ENCODE measurements at places on chromosomes 7 and 10. TPM values are rescaled to one million over a fixed set of nuclear protein-coding genes. Genes with fewer than 3 reads are reported as not detected.

MMRN2 gene
- total RNA-seq: 30.8 TPM

GPR146 gene
- 49.4 TPM for total RNA-seq

LBX1 gene
- not detected for total RNA-seq

- H3K27me3 ChIP-seq: no peaks in the 10 kb centered on the region
- H3K27ac ChIP-seq: no peak overlapping the region
- peaks cover 26% of the 10 kb centered on the region for H3K4me1 ChIP-seq
- DNase-seq: peak; percentile 59
- H3K4me3 ChIP-seq: no peak overlapping the region
- no peaks in the 10 kb centered on the region for H3K36me3 ChIP-seq
Observed at GRCh38 chr10:34960983-34961382, 129.2 kb downstream of the CUL2 start.

- DNase-seq: no peak
- H3K4me1 ChIP-seq: no peaks in the 10 kb centered on the region
- no peaks in the 10 kb centered on the region for H3K27me3 ChIP-seq
- no peak overlapping the region for H3K27ac ChIP-seq
Observed at GRCh38 chr7:150311146-150311545, 12.0 kb upstream of the LRRC61 start.

DNA sequence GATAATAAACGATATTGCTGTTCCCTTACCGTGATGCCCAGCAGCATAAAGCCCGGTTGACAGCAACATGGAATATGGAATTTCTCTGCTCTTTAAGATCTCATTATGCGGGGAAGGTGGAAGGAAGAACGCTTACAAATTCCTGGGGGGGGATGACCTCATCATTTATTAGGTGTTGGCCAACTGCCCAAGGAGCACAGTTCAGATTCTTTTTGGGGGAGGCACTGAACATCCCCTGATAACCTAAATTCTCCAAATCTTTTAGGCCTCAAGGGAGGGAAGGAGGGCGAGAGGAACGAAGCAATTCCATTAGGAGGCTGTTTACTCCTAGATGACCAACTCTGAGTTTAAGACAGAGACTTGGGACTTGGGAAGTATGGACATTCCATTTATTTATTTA is 5.2 kb upstream of the COL26A1 start:
- no peaks in the 10 kb centered on the region for H3K36me3 ChIP-seq
- peaks cover 1% of the 10 kb centered on the region for H3K4me1 ChIP-seq
- H3K27ac ChIP-seq: no peak overlapping the region
- no peak for DNase-seq

ATE1 gene
- total RNA-seq: 53.7 TPM

DNA sequence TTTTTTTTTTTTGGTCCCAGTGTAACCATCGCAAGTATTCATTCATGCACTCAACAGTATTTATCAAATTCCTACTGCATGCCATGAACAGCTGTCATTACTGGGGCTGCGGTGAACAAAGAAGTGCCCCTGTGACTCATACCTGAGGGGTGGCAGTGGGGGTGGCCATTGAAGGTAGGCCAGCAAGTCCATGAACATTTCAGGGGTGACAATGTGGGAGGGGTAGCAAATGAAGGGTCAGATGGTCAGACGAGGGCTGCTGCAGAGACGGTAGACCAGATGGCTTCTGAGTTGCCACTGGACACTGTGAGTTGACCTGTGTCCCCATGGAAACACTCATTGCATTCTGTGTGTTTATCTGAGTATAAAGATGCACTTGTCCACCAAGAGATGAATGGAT is 92.5 kb upstream of the PITRM1 start:
- H3K36me3 ChIP-seq: no peaks in the 10 kb centered on the region
- H3K27me3 ChIP-seq: no peaks in the 10 kb centered on the region
- H3K4me1 ChIP-seq: no peaks in the 10 kb centered on the region
- no peak overlapping the region for H3K4me3 ChIP-seq

DNA sequence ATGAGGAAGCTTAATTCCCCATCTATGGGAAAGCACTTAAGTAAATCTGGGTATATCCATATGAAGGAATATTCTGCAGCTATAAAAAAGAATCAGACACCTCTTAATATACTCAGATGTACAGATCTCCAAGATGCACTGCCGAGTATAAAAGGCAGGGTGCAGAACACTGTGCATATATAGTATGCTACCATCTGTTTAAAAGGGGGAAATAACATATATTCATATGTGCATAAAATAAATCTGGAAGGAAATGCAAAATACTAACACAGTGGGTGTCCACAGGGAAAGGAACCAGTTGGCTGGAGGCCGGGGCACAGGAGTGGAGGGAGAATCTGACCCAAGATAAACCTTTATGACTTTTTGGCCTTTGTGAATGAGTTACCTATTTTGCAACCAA is 201.4 kb downstream of the SFMBT2 start:
- DNase-seq: no peak
- H3K36me3 ChIP-seq: no peaks in the 10 kb centered on the region
- H3K27ac ChIP-seq: no peak overlapping the region
- no peaks in the 10 kb centered on the region for H3K27me3 ChIP-seq
- no peaks in the 10 kb centered on the region for H3K4me1 ChIP-seq

GUSB gene
- total RNA-seq: 43.2 TPM

- no peaks in the 10 kb centered on the region for H3K36me3 ChIP-seq
- no peaks in the 10 kb centered on the region for H3K27me3 ChIP-seq
- no peaks in the 10 kb centered on the region for H3K4me1 ChIP-seq
- H3K4me3 ChIP-seq: no peak overlapping the region
Observed at GRCh38 chr10:60834401-60834800, 56.1 kb downstream of the CDK1 start.

TAS2R4 gene
- total RNA-seq: 6.3 TPM

SPRN gene
- 0.15 TPM for total RNA-seq

CAMK2B gene
- total RNA-seq: 18.9 TPM

DNA sequence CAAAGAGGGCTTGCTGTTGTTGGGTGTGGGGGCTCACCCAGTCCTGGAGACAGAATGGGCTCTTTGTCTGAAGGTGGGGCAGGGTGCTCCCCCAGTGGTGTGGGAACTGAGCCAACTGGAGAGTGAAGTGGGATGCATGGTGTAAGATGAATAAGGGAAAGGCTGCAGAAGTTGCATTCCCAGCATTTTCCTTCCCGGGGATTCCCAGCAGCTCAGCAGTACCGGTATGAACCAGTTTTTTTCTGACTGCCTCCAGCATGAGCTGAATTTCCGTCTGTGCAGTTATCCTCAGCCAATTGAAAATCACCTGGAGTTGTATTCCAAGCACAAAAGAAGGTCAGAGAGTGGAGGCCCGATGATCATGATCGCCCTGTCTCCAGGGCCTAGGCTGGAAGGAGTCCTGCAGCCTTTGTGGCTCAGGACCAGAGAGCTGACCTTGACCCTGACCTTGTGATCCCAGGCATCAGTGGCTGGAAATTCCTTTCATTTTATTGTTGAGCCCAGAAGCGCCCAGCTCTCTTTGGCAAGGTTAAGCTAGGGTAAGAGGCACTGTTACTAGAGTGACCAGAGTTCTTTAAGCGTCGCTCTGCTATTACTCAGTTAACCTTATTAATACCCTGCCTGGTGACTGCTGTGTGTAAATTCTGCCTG is 33.4 kb downstream of the OGDH start:
- H3K4me3 ChIP-seq: no peak overlapping the region
- peak; percentile 67 for DNase-seq

TM9SF3 gene
- total RNA-seq: 119 TPM

DNA sequence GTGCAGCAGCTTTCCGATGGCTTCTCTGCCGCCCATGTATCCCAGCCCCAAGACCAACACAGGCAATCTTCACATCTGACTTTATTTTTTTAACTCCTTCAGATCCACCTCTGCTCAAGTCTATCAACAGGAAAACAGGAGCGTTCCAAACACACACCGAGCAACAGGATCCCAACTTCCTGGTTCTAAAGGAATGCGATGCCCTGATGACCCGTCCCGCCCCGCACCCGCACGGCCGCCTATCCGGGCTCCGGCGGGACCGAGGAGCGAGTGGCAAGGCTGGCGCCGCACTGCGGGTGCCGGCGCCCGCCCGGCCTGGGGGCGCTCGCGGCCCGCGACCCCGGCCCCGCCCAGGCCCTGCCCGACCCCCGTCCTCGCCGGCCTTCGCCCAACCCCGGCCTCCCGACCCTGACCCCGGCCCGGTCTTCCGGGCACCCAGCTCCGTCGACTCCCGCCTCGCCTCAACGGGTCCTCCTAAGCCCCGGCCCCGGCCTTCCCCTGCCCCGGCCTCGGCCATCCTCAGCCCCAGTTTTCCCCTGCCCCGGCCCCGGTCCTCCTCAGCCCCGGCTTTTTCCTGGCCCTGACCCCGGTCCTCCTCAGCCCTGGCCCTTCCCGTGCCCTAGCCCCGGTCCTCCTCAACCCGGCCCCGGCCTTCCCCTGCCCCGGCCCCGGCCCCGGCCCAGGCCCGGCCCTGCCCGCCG is 730 bp downstream of the LARP4B start:
- H3K4me3 ChIP-seq: no peak overlapping the region
- H3K36me3 ChIP-seq: no peaks in the 10 kb centered on the region
- H3K4me1 ChIP-seq: peaks cover 40% of the 10 kb centered on the region
- DNase-seq: peak; percentile 62
- no peaks in the 10 kb centered on the region for H3K27me3 ChIP-seq

DNA sequence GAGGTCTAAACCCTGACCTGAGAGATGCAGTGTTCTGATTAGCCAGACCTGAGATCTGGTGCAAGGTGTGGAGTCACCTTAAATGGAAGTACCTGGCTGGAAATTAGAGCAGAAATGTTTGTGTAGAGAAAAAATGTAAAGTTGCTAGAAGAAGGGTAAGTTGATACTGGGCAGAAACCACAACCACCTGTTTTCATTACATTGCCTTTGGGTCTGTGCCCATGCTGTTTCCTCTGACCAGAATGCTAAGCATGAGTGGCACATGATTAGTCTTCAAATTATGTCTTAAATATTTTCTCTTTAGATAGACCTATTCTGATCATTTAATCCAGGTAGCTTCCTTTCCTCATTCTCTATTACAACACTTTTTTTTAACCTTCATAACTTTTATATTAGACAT is 69.0 kb downstream of the CASD1 start:
- H3K27me3 ChIP-seq: no peaks in the 10 kb centered on the region
- no peak overlapping the region for H3K27ac ChIP-seq
- no peak overlapping the region for H3K4me3 ChIP-seq
- H3K36me3 ChIP-seq: no peaks in the 10 kb centered on the region
- DNase-seq: no peak

PHKG1 gene
- 1.4 TPM for total RNA-seq

MKX gene
- total RNA-seq: 0.67 TPM

DNA sequence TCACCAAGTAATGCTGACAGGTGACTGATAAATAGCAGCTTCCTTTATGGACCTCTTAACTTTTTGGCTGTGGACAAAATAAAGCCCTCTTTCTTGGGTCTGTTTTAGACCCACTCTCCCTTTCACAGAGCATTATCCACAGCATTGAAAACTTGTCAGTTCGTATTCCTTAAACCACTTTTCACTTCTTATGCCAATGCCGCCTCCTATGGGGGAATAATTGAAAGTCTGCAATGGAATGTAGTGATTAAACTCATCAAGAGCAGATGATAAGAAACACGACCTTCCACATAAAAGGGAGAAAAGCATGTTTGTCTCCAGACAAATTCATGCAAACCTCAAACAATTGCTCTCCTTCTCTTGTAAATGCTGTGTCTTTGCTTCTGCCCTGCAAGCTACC is 153.4 kb downstream of the SORCS1 start:
- peak overlapping the region; percentile 76 for H3K27ac ChIP-seq
- DNase-seq: no peak
- H3K4me3 ChIP-seq: no peak overlapping the region
- H3K36me3 ChIP-seq: no peaks in the 10 kb centered on the region
- peaks cover 21% of the 10 kb centered on the region for H3K4me1 ChIP-seq

DNA sequence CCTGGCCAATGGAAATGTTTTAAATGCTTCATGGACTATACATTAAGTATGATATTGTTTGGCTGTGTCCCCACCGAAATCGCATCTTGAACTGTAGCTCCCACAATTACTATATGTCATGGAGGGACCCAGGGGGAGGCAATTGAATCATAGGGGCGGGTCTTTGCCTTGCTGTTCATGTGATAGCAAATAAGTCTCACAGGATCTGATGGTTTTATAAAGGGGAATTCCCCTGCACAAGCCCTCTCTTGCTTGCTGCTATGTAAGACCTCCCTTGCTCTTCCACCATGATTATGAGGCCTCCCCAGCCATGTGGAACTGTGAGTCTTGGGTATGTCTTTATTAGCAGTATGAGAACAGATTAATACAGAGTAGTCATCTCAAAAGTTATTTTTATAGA is 32.4 kb upstream of the GRB10 start:
- H3K27ac ChIP-seq: no peak overlapping the region
- H3K36me3 ChIP-seq: no peaks in the 10 kb centered on the region
- H3K4me3 ChIP-seq: no peak overlapping the region
- H3K4me1 ChIP-seq: peaks cover 4% of the 10 kb centered on the region
- no peaks in the 10 kb centered on the region for H3K27me3 ChIP-seq

- no peak overlapping the region for H3K27ac ChIP-seq
- H3K36me3 ChIP-seq: no peaks in the 10 kb centered on the region
- no peak overlapping the region for H3K4me3 ChIP-seq
- H3K27me3 ChIP-seq: no peaks in the 10 kb centered on the region
- DNase-seq: no peak
- H3K4me1 ChIP-seq: no peaks in the 10 kb centered on the region
Observed at GRCh38 chr10:26430641-26431163, 7.4 kb upstream of the APBB1IP start.

GRCh38 chr10:24826009-24826408 is 102.3 kb upstream of the ARHGAP21 start:
- H3K27me3 ChIP-seq: no peaks in the 10 kb centered on the region
- no peaks in the 10 kb centered on the region for H3K4me1 ChIP-seq
- no peak overlapping the region for H3K27ac ChIP-seq
- no peaks in the 10 kb centered on the region for H3K36me3 ChIP-seq
- H3K4me3 ChIP-seq: no peak overlapping the region

DNA sequence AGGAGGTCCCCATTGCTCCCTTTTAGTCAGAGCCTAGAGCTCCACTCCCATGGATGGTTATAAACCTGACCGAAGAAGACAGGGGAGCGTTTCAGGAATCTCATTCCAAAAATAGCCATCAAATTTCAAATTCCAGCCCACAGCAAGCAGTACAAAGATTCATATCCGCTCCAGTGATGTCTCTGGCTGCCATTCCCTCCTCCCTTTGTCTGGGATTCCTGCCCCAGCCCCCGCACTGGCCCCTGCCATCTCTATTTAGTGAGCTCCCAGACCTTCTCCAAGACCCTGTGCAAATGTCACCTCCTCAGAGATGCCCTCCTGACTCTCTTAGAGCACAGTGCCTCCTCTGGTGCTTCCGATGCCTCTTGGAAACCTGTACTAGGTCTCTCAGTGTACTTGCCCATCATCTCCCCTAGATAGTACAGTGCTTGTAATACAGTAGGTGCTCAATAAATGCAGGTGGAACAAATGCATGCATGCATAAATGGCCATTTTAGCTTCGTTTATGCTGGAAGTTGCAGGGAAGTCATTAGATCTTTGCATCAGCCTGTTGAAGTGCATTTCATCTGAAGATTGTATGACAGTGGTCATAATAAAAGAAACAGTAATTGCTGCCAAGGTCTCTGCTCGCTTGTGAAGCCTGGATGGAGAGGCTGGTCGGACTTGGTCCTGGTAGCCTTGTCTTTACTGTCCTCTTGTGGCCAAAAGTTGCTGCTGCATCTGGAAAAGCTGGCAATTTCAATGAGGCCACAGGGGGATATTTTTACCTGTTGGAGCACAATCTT is 32.0 kb upstream of the HABP2 start:
- no peaks in the 10 kb centered on the region for H3K36me3 ChIP-seq
- no peaks in the 10 kb centered on the region for H3K27me3 ChIP-seq
- no peak overlapping the region for H3K4me3 ChIP-seq

TRIM73 gene
- total RNA-seq: 5.8 TPM
